ENCODE measurements at places on chromosomes 12 and 14.
A peak's percentile ranks its signal among the peaks of the same experiment; 100 is the strongest.

GRCh38 chr14:44778604-44779003 is 183.1 kb downstream of the KLHL28 start:
- DNase-seq: no peak
- no peaks in the 10 kb centered on the region for H3K36me3 ChIP-seq
- no peak overlapping the region for H3K27ac ChIP-seq
- H3K4me1 ChIP-seq: no peaks in the 10 kb centered on the region
- no peak overlapping the region for H3K4me3 ChIP-seq

GRCh38 chr14:66038618-66039017 is 447.6 kb upstream of the CCDC196 start:
- H3K27ac ChIP-seq: no peak overlapping the region
- no peaks in the 10 kb centered on the region for H3K4me1 ChIP-seq
- H3K27me3 ChIP-seq: no peaks in the 10 kb centered on the region
- H3K36me3 ChIP-seq: no peaks in the 10 kb centered on the region
- no peak overlapping the region for H3K4me3 ChIP-seq
- no peak for DNase-seq

GRCh38 chr12:54040148-54040494 is 7.3 kb downstream of the HOXC5 start:
- no peak for DNase-seq
- H3K27ac ChIP-seq: no peak overlapping the region
- H3K36me3 ChIP-seq: no peaks in the 10 kb centered on the region
- H3K27me3 ChIP-seq: peaks cover 83% of the 10 kb centered on the region
- no peaks in the 10 kb centered on the region for H3K4me1 ChIP-seq

- peaks cover 73% of the 10 kb centered on the region for H3K4me1 ChIP-seq
- no peaks in the 10 kb centered on the region for H3K36me3 ChIP-seq
- no peak for DNase-seq
Measured at GRCh38 chr14:68942296-68943035, 36.6 kb downstream of the ACTN1 start.

DNA sequence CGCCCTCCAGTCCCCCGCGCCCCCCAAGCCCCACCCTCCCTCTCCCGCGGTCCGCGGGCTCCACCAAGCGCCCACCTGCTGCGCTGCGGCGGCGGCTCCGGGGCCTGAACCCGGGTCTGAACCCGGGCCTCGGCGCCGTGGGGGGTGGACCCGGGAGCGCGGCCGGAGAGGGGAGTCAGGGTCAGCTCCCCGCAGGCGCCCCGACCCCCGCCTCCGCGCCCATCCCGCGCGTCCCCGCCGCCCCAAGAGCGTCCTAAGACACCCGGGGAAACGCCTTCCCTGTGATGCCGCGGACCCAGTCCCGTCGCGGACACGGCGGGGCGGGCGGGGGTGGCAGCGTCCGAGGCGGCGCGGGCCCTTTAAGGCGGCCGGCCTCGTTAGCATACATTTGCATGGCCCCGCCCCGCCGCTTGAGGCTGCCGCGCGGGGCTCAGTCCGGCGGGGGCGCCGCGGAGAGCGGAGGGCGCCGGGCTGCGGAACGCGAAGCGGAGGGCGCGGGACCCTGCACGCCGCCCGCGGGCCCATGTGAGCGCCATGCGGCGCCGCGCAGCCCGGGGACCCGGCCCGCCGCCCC is at the start of gene MMP17:
TSS of gene MMP17 (plus strand) at position 433 of the 574 bp plus-strand sequence. CDS start at position 535, 102 bp downstream.
- H3K27me3 ChIP-seq: peaks cover 30% of the 10 kb centered on the region
- no peak within 1 kb of the TSS for H3K27ac ChIP-seq

- no peaks in the 10 kb centered on the region for H3K36me3 ChIP-seq
- DNase-seq: no peak
- peak overlapping the region; percentile 78 for H3K27ac ChIP-seq
- H3K4me1 ChIP-seq: peaks cover 67% of the 10 kb centered on the region
- H3K4me3 ChIP-seq: peak overlapping the region; percentile 10
Measured at GRCh38 chr14:61343991-61344405, 22.6 kb downstream of the PRKCH start.
